ENCODE measurements at places on chromosomes 2 and 18. TPM values are rescaled to one million over a fixed set of nuclear protein-coding genes. Genes with fewer than 3 reads are reported as not detected.

MBD1 gene
- 76.4 TPM for total RNA-seq

C2orf76 gene
- total RNA-seq: not detected

EIF4E2 gene
- total RNA-seq: 47.5 TPM

GORASP2 gene
- 34.6 TPM for total RNA-seq

FAM117B gene
- 9.2 TPM for total RNA-seq

LAMA1 gene
- total RNA-seq: 1.7 TPM

GRCh38 chr2:202749477-202749876 lies 114.7 kb downstream of the FAM117B start:
- DNase-seq: no peak

- DNase-seq: peak; percentile 20
Measured at GRCh38 chr2:120736624-120737339, 1.1 kb downstream of the GLI2 start.

DNA sequence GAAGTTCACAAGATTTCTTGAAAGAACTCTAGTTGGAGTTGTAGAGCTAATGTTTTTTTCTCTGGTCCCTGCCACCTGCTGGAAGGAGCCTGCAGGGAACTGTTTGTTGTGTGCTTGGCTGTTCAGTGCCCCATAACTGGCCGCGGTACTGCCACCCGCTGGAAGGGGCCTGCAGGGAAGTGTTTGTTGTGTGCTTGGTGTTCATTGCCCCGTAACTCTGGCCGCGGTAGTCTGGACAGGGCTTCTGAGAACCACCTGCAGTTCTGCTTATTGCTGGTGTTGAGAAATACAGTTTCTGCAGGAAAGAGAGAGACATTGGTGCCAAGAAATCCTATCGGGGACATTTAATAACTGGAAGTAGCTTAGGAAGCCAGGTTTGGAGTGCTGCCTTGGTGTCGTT lies 58.1 kb downstream of the AGAP1 start:
- no peak for DNase-seq

DNA sequence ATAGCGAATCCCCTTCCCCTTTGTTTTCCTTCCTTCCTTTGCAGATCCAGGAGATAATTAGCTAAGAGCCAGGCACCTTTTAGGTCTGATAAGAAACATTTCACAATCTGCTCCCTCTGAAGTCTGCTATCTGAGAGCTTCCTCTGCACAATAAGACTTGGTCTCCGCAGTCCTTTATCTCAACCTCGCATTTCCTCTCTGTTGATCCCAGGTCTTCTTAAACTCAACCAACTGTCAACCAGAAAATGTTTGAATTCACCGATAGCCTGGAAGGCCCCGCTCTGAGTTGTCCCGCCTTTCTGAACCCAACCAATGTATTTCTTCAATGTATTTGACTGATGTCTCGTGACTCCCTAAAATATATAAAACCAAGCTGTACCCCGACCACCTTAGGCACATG lies 78.4 kb upstream of the CTDP1 start:
- DNase-seq: no peak

- DNase-seq: no peak
Measured at GRCh38 chr2:15159751-15160177, 401.4 kb downstream of the NBAS start.

DNA sequence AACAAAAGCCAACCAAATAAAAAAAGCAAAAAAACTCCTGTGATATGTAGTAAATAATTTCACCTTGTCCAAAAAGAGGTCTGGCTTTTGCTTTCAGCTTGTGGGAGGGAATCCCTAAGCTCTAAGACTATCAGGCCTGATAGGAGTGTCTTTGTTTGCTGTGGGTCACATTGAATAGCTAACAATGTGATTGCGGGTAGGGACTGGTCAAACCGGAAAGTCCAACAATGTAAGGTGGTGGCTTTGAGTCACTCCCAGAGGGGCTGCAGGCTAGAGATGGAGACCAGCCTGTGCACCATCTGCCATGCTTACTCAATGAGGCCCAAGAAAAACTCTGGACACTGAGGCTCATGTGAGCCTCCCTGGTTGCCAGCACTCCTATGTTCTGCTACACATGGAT lies 192.9 kb downstream of the TFCP2L1 start:
- DNase-seq: no peak

- DNase-seq: no peak
Measured at GRCh38 chr2:150404147-150404546, 83.3 kb downstream of the RND3 start.

DNA sequence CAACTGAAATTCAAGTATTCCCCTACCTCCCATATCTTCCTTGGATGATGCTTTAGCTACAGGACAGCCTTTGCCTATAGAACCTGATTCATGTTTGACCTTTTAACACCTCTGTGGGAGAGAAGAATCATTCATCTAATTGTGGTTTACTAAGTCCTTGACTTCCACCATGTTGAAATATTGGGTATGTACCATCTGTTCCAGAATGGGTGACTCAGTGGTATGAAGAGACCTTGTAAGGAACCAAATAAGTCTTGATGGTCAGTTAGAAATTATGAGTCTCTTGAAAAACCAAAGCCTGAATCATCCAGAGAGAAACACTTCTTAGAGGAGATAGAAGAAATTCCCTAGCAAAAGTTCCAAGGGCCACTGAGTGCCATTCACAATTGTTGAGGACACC lies 27.5 kb downstream of the STAMBP start:
- DNase-seq: no peak

DNA sequence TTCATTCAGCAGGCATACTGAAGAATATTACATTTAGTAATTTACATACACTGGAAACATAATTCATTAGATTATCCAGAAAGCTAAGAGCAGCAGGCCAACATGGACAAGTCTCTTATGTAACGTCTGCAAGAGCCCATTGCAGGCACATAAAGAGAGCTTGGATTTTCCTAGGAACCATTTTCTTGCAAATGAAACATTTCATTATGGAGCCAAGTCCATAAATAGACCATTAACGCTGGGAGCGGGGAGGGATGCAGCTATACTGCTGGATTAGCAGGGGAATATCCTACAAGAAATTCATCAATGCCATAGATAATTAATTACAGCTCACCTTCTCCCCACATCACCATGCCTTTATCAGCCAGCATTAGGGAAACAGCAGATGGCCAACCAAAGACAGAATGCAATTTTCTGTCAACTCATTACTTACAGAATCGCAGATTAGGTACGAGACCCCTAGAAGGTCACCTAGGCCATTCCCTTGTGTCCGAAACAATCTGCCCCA lies 170.4 kb downstream of the C1D start:
- no peak for DNase-seq

- no peak for DNase-seq
Measured at GRCh38 chr2:112962308-112963175, 15.3 kb upstream of the IL36G start.

DNA sequence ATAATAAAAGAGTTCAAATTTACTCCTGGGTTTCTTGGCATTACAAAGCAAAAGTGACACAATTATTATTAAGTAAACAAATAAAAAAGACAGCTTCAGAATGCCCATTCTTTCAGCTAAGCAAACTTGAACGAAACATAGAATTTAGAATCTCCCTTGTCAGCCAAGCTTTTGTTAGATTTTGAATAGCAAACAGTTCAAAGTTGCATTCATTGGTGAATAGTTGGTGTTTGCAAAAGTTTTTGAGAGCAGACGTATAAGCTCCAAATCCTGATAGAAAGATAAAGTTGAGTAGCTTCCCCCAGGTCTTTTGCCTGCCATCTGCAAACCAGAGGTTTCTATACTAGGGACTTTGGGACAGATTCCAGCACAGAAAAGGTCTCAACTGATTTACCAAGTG lies 434.3 kb upstream of the TNP1 start:
- no peak for DNase-seq

DNA sequence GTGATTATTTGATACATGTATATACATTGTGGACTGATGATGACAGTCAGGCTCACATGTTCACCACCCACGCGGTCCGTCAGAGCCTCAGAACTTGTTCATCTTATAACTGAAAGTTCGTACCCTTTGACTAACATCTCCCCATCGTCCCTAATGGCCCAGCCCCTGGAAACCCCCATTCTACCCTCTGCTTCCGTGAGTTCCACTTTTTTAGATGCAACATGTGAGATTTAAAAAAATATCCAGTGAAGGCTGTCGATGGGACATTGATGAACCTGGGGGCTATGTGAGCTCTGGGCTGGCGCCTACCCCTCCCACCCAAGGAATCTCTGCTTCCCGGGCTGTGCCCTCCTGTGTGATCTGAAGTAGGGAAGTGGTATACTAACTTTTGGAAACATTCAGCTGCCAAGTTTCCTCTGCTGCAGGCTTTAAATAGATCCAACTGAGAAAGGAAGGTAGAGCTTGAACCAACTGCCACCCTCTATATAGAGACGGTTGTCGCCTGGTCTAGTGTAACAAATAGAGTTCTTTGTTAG lies 163.8 kb downstream of the FAM210A start:
- no peak for DNase-seq

DNA sequence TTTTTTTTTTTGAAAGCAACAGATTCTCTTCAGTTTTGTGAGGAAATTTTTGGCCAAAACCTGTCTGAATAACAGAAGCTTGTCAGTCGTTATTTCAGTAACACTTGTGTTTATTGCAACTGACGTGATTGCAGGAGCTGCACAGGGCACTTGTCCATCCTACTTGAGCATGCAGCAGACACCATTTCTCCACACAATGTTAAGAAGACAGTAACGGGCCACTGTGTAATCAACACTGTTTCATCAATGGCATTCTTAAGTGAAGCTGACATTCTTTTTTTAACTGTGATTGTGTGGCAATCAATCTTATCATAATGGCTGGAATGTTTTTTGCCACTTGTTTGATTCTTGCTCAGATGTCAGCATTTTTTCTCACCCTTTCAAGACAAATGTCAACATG lies 50.1 kb upstream of the PIEZO2 start:
- no peak for DNase-seq

DNA sequence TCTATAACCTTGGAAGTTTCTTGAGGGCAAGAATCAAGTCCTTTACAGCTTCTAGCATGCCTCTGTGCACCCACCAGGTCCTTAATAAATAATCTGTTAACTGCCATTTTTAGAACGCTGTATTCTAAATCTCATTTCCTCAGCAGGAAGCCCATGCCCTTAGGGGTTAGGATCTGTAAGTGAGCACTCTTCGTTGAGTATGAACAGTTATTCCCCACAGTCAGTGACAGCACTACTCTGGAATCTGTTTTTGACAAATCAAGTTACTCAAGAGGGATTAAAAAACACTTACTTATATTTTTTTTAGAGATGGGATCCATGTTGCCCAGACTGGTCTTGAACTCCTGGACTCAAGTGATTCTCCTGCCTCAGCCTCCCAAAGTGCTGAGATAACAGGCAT lies 14.6 kb downstream of the PAIP2B start:
- no peak for DNase-seq

DNA sequence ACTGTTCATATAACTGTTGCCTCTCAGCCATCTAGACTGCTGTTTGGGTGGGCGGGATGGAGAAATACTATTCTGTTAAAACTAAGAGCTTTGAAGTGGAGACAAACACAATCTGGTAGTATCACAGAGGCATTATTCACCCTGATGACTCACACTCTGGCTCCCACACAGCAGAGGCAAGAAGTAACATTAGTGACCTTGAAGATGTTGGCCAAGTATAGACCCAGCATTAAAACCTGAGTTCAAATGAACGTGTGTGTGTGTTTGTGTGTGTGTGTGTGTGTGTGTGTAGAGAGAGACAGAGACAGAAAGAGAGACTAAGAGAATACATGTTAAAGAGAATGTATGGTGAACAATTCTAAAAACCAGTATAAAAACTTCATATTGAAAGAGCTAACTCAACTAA lies 22.5 kb upstream of the ACVR1 start:
- no peak for DNase-seq

DNA sequence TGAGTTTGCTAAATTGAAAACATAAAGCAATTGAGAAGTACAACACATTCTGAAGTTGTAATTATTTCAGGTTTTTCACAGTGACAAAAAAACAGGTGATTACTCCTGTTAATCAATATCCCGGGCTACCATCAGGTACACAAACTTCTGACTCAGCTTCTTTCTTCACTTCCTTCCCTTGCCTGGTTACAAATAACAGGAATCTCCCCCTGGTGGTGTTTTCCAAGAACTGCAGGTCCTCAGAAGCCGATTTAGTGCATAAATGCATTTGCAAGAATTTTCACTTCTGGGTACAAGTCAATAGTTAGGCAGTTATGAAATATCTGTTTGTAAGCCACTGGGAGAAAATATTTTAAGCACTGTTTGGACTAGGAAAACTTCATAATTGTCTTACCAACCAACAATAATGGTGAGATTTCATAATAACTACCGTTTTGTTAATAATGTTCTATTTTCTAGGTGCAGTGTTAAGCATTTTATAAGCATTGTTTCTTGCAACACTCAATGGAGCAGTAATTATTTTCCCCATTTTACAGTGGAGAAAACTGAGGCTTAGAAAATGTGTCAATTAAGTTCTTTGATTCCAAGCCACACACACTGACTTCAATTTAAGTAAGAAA lies 12.4 kb upstream of the GMCL1 start:
- DNase-seq: peak; percentile 75

Measured in upper lobe of left lung (tissue), 6 donors.